Activated CD4-positive, alpha-beta T cell treated with anti-CD3 and anti-CD28 coated beads for 36 hours (primary cell): ENCODE measurements at places on chromosomes 12 and 14. TPM values are rescaled to one million over a fixed set of nuclear protein-coding genes. Genes with fewer than 3 reads are reported as not detected.

DNA sequence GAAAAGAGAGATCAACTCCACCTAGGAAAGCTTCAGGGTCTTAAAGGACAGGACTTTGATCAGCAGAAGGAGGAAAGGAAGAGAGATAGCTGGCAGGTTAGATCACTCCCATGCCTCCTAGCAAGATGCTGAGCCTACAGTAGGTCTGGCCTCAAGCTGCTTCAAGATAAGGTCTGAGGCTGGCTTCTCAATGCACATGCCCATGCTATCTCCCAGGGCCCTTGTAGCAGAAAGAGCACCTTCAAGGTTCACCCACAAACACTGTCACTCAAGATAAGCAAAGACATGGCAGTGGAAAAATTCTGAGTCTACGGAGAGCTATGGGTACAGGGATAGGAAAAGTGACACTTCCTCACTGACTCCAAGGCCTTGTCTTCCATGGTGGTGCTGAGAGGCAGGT is 14.3 kb downstream of the REM2 start:
- H3K4me3 ChIP-seq = no peak overlapping the region
- no peaks in the 10 kb centered on the region for H3K27me3 ChIP-seq
- DNase-seq = no peak
- peaks cover 23% of the 10 kb centered on the region for H3K36me3 ChIP-seq
- peaks cover 16% of the 10 kb centered on the region for H3K4me1 ChIP-seq
- no peak overlapping the region for H3K27ac ChIP-seq

- no peak overlapping the region for H3K4me3 ChIP-seq
- DNase-seq = no peak
- H3K27me3 ChIP-seq = no peaks in the 10 kb centered on the region
- peaks cover 22% of the 10 kb centered on the region for H3K4me1 ChIP-seq
Measured at GRCh38 chr14:71487941-71488340, 444.3 kb upstream of the RGS6 start.

- H3K36me3 ChIP-seq = no peaks in the 10 kb centered on the region
- peaks cover 1% of the 10 kb centered on the region for H3K4me1 ChIP-seq
- DNase-seq = no peak
- no peak overlapping the region for H3K27ac ChIP-seq
Measured at GRCh38 chr14:102586420-102587104, 5.9 kb upstream of the RCOR1 start.

GRCh38 chr14:68440820-68441219 is 352.0 kb downstream of the ZFP36L1 start:
- no peak for DNase-seq
- H3K27ac ChIP-seq = no peak overlapping the region
- H3K4me1 ChIP-seq = peaks cover 3% of the 10 kb centered on the region
- no peaks in the 10 kb centered on the region for H3K27me3 ChIP-seq
- no peak overlapping the region for H3K4me3 ChIP-seq
- H3K36me3 ChIP-seq = peaks cover 2% of the 10 kb centered on the region

DNA sequence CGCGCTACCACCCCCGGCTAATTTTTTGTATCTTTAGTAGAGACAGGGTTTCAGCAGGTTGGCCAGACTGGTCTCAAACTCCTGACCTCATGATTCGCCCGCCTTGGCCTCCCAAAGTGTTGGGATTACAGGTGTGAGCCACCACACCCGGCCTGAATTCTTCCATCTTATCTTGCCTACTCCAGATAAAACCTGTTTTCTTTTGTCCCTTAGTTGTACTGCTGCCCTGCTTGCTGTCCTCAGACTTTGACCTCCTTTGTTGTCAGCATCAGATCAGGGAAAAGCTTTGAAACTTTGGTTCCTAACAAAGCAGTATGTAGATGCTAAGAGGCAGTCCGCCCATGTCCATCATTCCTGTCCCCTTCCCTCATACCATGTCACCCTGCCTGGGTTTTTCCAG is 15.9 kb downstream of the COPZ1 start:
- H3K27me3 ChIP-seq = no peaks in the 10 kb centered on the region
- H3K27ac ChIP-seq = no peak overlapping the region
- H3K36me3 ChIP-seq = peaks cover 34% of the 10 kb centered on the region

GRCh38 chr12:115000038-115000437 is 316.1 kb upstream of the TBX3 start:
- H3K4me3 ChIP-seq = no peak overlapping the region
- no peaks in the 10 kb centered on the region for H3K4me1 ChIP-seq
- no peak for DNase-seq
- H3K36me3 ChIP-seq = no peaks in the 10 kb centered on the region

GRCh38 chr12:104632724-104633201 is 176.0 kb downstream of the CHST11 start:
- H3K4me1 ChIP-seq = peaks cover 16% of the 10 kb centered on the region
- no peaks in the 10 kb centered on the region for H3K27me3 ChIP-seq
- no peak overlapping the region for H3K4me3 ChIP-seq
- H3K27ac ChIP-seq = no peak overlapping the region

- no peak overlapping the region for H3K27ac ChIP-seq
- H3K27me3 ChIP-seq = no peaks in the 10 kb centered on the region
Measured at GRCh38 chr12:1117970-1118563, 127.0 kb downstream of the ERC1 start.

DNA sequence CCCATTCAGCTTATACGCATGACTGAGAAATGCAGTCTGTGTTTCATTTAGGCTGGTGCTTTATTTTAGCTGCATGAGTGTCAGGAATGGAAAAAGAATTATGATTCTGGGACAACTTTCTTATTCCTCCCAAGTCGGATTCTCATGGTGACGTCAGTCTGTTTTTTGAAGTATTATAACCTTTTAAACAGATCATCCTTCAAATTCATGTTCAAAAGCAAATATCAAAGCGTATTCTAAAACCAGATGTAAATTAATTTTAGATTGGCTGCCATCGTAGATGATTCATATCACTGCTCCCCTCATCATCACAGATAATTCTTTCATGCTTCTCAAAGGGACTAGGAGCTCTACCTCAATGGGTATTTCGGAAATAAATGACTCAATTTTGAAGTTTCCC is 15.0 kb downstream of the FNTB start:
- H3K36me3 ChIP-seq = peaks cover 4% of the 10 kb centered on the region
- DNase-seq = no peak

GRCh38 chr12:73731658-73732057 is 806.0 kb upstream of the ATXN7L3B start:
- no peak overlapping the region for H3K4me3 ChIP-seq
- H3K27me3 ChIP-seq = no peaks in the 10 kb centered on the region
- no peaks in the 10 kb centered on the region for H3K36me3 ChIP-seq
- no peak overlapping the region for H3K27ac ChIP-seq

- H3K27me3 ChIP-seq = peaks cover 14% of the 10 kb centered on the region
- no peaks in the 10 kb centered on the region for H3K36me3 ChIP-seq
- peaks cover 3% of the 10 kb centered on the region for H3K4me1 ChIP-seq
- no peak overlapping the region for H3K27ac ChIP-seq
Measured at GRCh38 chr12:67457778-67458665, 188.9 kb downstream of the CAND1 start.

DNA sequence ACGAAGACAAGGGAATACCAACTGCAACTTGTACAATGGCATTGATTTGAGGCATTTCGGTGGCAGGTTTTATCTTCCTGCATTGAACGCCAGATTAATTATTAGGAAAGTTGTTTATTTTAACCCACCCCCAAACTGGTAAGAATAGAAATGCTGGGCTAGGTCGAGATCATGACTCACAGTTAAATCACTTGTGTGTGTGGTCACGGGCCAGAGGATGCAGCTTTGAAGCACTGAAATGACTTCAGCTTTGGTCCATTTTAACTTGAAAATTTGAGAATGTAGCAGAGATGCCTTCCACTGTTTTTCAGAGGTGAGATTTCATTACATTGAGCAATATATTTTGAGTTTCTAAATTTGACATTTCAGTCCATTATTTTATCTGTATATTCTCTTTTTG is 23.6 kb upstream of the KCNH3 start:
- H3K4me1 ChIP-seq = peaks cover 11% of the 10 kb centered on the region
- DNase-seq = no peak
- H3K27me3 ChIP-seq = no peaks in the 10 kb centered on the region

DNA sequence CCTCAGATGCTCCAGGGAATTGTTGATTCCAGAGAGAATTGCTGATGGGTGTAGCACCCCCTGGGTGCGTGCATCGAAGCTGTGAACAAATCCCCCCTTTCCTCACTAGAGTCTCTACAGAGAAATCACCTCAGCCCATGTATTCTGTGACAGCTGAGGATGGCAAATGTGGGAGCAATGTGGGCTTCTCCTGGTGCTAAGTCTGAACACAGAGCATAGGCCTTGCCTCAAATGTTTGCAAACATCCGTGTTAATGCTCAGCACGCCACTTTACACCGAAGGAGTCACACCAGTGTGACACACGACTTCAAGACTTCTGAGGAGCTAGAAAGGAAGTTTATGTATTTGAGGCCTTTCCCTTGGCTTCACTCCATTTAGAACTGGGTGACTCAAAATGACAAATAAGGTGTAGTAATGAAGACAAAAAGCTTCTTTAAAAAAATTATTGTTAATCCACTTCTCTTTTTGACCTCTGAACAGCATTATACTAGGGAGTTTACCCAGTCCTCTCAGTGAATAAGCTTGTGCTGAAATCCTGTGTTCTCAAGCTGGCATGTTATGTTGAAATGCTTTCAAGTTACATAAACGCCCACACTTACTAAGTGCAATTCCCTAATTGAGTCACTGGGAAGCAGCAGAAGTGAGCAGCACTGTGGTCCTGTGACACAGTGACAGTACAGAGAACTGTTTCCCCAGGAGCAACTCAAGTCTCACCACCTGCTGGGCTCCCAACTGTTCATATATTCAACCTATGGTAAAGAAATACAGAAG is 92.9 kb downstream of the FAR2 start:
- H3K27ac ChIP-seq = no peak overlapping the region
- peaks cover 21% of the 10 kb centered on the region for H3K4me1 ChIP-seq
- H3K4me3 ChIP-seq = no peak overlapping the region
- peaks cover 5% of the 10 kb centered on the region for H3K36me3 ChIP-seq

- peaks cover 41% of the 10 kb centered on the region for H3K4me1 ChIP-seq
- H3K27ac ChIP-seq = peak overlapping the region; percentile 90
- H3K4me3 ChIP-seq = peak overlapping the region; percentile 78
- H3K27me3 ChIP-seq = no peaks in the 10 kb centered on the region
- peak; percentile 37 for DNase-seq
Measured at GRCh38 chr12:121538699-121539061, 42.1 kb downstream of the KDM2B start.

DNA sequence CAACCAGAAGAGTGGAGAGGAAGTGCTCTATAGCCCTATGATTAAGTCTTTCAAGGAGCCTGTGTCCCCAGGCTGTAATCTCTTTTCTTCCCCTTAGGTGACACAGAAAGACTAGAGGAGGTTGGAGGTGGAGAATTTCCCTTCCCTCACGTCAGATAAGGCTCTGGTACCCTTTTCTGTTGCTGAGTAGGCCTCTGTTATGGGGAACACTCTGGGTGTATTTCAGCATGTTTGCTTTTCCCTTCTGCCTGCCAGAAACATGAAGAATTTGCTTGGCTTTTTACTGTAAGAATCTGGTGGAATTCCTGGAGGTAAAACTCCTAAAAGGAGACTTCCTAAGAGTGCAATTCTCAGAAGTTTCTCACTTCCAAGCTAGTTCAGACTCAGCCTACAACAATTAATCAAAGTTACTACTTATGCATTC is 58.3 kb downstream of the SIX1 start:
- H3K4me1 ChIP-seq = no peaks in the 10 kb centered on the region
- DNase-seq = no peak
- no peak overlapping the region for H3K4me3 ChIP-seq
- no peaks in the 10 kb centered on the region for H3K36me3 ChIP-seq
- no peak overlapping the region for H3K27ac ChIP-seq

- no peak for DNase-seq
- H3K27me3 ChIP-seq = no peaks in the 10 kb centered on the region
- no peaks in the 10 kb centered on the region for H3K36me3 ChIP-seq
Measured at GRCh38 chr12:66971816-66972215, 292.9 kb upstream of the GRIP1 start.

- no peaks in the 10 kb centered on the region for H3K4me1 ChIP-seq
- H3K27ac ChIP-seq = no peak overlapping the region
- no peak for DNase-seq
- H3K4me3 ChIP-seq = no peak overlapping the region
- peaks cover 59% of the 10 kb centered on the region for H3K36me3 ChIP-seq
- no peaks in the 10 kb centered on the region for H3K27me3 ChIP-seq
Measured at GRCh38 chr14:74898083-74898482, 16.4 kb downstream of the DLST start.

- no peak for DNase-seq
- H3K27ac ChIP-seq = no peak overlapping the region
- no peak overlapping the region for H3K4me3 ChIP-seq
- peaks cover 11% of the 10 kb centered on the region for H3K4me1 ChIP-seq
Measured at GRCh38 chr14:91424813-91425530, 7.4 kb upstream of the CCDC88C start.

DNA sequence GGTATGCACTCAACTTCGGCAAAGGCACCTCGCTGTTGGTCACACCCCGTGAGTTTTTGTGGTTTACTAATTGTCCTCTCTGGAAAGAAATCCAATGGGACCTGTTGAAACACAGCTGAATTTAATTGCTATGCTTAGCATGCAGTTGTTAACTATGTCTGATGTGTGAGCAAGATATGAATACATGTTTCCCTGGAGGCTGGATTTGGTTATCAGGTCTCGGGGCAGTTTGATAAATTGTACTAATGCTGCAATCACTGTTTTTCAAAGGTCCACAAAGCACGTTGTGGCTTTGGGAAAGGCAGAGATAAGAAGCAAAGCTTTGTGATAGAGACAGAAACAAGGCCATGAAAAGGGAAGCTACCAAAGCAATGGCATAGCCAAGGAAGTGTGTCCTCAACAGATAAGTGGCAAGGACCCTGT is 91.3 kb downstream of the DAD1 start:
- H3K4me1 ChIP-seq = peaks cover 8% of the 10 kb centered on the region
- no peak for DNase-seq
- peaks cover 99% of the 10 kb centered on the region for H3K36me3 ChIP-seq
- no peaks in the 10 kb centered on the region for H3K27me3 ChIP-seq
- H3K27ac ChIP-seq = peak overlapping the region; percentile 99
- H3K4me3 ChIP-seq = peak overlapping the region; percentile 84

DNA sequence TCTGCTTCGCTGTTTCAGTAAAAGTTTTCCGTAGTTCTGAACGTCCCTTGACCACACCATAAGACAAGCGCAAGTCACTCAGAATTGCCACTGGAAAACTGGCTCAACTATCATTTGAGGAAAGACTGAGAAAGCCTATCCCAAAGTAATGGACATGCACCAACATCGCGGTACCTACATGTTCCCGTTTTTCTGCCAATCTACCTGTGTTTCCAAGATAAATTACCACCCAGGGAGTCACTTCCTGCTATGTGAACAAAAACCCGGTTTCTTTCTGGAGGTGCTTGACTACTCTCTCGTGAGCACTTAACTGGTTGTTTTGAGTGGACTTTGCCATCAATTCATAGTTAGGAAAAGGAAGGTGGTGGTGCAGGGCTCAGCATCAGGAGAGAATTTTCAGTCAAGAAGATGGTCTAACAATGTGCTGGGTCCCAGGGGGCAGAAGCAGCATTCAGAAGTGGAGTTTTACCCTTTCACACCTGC is 1.4 kb downstream of the EGLN3 start:
- no peak for DNase-seq
- no peak overlapping the region for H3K27ac ChIP-seq
- H3K4me1 ChIP-seq = peaks cover 22% of the 10 kb centered on the region
- H3K36me3 ChIP-seq = no peaks in the 10 kb centered on the region
- H3K27me3 ChIP-seq = peaks cover 45% of the 10 kb centered on the region

GRCh38 chr12:24078318-24078765 is 128.9 kb upstream of the SOX5 start:
- H3K4me3 ChIP-seq = no peak overlapping the region
- H3K4me1 ChIP-seq = no peaks in the 10 kb centered on the region
- no peak overlapping the region for H3K27ac ChIP-seq

The ETFBKMT gene
- total RNA-seq = 0.35 TPM

The BRI3BP gene
- total RNA-seq = 26.2 TPM

The PDE3A gene
- total RNA-seq = not detected

The PIK3C2G gene
- total RNA-seq = not detected

The SYCP3 gene
- total RNA-seq = 0.16 TPM

The HRK gene
- total RNA-seq = not detected
